ELR (cell line): ENCODE measurements at places on chromosomes 6 and 20.

GRCh38 chr6:160544802-160545201 is 119.3 kb downstream of the LPA start:
- DNase-seq: no peak

GRCh38 chr20:54188132-54188849 is 14.5 kb upstream of the CYP24A1 start:
- DNase-seq: no peak

DNA sequence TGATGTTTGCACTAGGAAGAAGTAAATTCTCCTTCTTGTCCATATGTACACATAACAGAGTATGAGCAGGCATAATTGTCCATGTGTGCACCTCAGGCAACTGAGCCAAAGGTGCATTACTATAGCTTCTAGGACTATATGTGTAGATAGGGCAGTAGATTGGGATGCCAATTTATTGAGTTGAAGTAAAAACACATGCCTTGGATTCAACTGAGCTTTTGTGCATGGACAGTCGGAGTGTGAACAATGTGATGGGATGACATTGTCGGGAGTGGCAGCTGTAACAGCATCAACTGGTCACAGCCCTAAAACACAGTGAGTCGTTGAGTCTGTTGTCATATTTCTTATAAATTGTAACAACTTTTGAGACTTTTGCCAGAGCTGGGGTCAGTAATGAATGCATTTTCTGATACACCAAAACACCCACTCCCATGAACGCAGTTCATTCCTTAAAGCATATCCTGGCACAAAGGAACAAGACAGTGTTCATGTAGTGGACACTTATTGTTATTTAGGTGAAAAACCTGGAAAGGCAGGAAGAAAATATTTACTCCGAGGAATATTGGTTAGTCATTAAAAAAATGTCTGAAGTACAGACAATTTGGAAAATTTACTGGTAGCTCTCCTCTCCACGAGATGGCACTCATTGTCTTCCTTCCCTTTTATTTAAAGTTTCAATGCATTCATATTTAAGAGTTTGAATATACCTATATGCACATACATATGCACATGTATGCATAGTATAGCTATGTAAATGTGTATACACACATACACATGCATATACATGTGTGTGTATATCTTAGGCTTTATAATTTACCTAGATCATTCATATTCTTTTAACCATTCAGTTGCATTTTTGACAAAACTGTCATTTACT is 302.0 kb upstream of the STXBP5 start:
- peak; percentile 61 for DNase-seq

DNA sequence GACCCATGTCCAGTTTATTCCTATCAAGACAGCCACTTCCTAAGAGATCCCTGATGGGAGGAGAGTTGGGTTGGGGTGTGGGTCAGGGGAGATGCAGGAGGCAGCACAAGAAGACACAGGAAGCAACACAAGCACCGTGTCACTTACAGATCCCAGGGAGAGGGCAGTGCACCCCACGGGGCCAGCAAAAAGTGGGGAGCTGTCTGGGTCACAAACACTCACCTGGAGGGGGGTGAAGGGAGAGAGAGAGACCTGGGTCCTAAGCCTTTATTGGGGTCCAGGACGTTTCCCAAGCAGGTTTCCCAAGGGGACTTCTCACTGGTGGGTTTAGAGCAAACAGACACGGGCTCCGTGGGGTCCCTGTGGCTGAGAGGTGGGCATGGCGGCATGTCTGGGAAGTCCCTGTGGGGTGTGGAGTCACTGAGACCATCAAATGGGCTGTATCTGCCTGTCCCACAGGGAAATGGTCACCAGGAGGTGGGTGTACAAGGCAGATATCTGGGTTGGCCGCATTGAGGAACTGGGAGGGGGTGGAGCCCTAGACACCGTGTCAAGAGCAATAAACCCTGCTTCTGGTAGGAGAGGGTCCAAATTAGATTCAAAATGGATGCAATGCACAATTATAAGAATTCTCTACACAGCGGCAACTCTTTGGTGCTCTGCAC is 1.6 kb upstream of the CD93 start:
- no peak for DNase-seq

GRCh38 chr6:167044696-167045095 is 45.5 kb downstream of the CEP43 start:
- DNase-seq: peak; percentile 64

GRCh38 chr20:53191957-53192356 is 219.8 kb downstream of the TSHZ2 start:
- DNase-seq: no peak

GRCh38 chr6:36245572-36246061 is 24.2 kb upstream of the PNPLA1 start:
- no peak for DNase-seq

DNA sequence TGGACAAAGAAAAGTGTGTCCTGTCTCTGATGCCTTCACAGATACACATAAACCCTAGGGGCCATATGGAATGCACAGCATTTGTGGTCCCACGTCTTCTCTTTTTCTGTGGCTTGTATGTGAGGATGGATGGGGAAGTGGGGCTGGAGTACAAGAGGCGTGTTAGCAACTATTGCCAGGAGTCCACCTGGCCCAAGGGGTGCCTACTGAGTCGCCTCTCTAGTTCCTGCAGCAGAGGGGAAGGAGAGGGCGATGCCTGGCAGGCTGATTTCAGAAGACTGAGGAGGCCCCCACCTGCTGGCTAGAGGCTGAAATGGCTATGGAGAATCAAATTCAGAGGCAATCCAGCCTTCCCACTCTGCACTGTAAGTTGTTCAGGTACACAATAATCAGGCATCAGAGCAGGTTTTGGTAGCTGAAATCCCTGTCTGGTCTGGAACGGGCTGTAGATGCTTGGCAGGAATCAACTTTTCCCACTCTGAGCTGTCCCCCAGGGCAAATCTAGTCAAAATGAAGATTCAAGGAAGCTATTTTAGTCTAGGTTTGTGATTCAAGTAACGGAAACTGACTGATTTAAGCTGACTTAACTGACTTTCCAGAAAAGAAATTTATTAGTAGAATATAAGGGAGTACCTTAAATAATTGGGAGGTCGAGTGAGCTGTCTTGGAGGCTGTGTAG is 14.9 kb upstream of the PPARD start:
- peak; percentile 73 for DNase-seq

- peak; percentile 59 for DNase-seq
These were observed 29.9 kb downstream of the ABHD12 start for GRCh38 chr20:25360631-25361286.

- DNase-seq: no peak
These were observed 50.3 kb upstream of the NAA20 start for GRCh38 chr20:19966840-19967239.

DNA sequence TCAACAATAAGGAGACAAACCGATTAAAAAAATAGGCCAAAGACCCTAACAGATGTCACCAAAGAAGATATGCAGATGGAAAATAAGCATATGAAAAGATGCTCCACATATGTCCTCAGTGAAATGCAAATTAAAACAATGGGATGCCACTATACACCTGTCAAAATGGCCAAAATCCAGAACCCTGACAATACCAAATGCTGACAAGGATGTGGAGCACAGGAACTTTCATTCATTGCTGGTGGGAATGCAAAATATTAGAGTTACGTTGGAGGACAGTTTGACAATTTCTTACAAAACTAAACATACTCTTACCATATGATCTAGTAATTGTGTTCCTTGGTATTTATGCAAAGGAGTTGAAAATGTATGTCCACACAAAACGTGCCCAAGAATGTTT is 1.8 kb upstream of the ZNF184 start:
- DNase-seq: no peak

DNA sequence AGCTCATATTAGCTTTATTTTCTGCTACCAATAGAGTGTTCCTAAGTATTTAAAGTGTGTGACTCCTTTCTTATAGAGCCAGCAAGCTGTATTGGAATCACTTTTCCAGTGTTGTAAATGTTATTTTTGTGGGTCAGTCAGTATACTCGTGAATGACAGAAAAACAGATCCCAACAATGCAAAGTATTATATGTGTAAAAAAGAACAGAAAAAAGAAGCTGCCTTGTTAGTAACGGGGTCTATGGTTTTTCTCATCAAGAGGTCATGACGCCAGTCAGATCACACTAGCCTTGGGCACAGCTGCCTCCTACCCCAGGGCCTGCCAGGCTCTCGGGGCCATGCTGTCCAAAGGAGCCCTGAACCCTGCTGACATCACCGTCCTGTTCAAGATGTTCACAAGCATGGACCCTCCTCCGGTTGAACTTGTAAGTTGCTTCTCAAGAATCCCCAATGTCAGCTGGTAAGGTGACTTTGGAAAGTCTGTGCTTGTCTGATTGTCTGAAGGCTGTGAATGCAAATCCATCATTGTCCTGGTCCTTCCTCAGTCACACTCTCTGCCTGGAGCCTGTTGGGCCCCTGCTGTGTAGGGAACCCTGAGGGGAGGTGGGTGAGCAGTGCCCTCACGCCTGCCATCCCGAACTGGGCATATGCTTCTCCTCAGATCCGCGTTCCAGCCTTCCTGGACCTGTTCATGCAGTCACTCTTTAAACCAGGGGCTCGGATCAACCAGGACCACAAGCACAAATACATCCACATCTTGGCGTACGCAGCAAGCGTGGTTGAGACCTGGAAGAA is 9.8 kb downstream of the NELFCD start:
- DNase-seq: no peak

GRCh38 chr6:24930431-24930871 is 5.3 kb downstream of the RIPOR2 start:
- DNase-seq: no peak

DNA sequence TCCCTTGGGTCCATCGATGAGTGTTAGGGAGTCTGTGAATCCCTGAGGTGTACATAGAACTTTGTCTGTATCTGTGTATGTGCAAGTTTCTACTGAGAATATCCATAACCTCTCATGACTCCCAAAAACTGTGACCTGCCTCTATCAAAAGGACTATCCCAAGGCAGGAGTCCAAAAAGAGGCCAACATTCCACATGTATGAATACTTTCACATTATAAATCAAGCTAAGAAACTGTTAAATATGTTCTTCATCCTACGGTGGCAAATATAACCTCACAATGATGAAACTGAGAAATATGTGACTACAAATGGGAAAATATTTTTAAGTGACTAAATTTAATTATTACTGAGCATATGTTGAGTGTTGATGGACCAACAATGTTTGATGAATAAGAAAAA is 16.1 kb upstream of the STX11 start:
- DNase-seq: no peak

- no peak for DNase-seq
These were observed 4.0 kb upstream of the TLDC2 start for GRCh38 chr20:36871640-36872570.

DNA sequence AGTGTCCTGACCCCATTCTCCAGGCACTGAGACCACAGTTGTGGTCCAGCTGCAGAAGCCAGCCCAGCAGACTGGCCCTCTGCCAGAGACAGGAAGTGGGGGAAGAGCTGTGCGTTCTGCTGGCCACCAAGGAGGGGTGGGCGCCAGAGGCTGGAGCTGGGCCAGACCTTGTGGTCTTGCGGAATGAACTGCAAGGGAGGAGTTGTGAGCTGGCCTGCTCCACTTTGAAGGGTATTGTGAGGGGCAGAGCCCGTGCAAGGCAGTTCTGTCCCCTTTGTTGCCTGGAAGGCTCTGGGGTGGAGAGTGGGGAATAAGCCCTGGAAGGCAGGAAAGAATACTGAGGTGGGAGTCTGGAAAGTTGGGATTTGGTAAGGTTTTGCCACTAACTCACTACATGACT is 3.6 kb upstream of the MDFI start:
- no peak for DNase-seq

DNA sequence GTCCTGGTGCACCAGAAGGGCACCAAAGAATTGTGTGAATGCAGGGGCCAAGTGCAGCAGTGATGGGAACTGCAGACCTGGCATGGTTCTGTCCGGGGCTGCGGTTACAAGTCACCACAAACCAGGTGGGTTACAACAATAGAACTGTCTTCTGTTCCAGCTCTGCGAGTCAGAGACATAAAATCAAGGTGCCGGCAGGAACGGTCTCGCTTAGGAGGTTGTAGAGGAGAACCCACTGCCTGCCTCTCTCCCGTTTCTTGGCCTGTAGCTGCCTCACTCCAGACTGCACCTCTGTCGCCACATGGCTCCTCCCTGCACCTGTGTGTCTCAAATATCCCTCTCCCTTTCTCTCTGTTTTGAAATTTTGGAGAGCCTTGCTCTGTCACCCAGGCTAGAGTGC is 143.3 kb downstream of the TAF4 start:
- DNase-seq: no peak

GRCh38 chr6:24397631-24398030 is 5.1 kb upstream of the MRS2 start:
- no peak for DNase-seq

DNA sequence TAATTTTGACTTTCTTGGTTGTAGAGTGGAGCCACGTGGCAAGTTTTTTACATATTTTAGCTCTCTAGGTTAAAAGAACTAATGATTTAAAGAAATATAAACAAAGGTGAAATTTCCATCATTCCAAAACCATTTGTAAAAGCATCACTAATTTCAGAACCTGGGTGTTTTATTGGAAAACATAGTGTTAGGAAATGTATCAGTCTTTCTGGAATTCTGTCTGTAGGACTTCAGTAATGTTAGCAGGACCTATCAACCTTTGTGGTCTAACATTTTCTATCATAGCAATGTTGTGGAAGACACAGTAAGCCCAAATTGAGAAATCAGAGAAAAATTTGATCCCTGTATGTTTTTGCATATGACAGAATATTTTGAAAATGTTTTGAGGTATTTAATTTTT is 28.3 kb downstream of the L3MBTL3 start:
- DNase-seq: peak; percentile 28

GRCh38 chr20:23318347-23318746 is 32.2 kb upstream of the NXT1 start:
- no peak for DNase-seq

DNA sequence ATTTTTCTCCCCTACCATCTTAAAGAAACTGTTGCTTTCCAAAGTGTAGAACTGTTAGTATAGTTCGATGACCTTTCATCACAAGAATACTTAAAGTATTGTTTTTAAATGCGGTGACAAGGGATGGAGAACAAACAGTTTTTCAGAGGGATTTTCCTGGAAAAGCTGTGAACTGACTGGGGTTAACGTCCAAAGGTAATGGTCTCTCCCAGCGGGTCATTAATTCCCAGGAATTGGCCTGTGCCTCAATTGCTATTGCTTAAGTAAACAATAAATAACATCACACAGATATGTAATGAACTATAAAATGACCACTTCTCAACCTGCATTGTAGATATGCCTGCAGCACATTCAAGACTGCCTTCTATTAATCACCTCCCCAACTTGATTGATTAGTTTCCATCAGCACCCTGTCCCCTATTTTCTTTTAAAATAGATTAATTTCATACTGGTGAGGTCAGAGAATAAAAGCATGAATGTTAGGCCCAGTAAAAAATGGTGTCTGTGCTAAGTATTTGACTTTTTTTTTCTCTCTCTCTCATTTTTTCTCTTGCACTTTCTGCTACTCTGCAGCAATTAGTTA is 268.2 kb downstream of the SAMD5 start:
- DNase-seq: no peak

DNA sequence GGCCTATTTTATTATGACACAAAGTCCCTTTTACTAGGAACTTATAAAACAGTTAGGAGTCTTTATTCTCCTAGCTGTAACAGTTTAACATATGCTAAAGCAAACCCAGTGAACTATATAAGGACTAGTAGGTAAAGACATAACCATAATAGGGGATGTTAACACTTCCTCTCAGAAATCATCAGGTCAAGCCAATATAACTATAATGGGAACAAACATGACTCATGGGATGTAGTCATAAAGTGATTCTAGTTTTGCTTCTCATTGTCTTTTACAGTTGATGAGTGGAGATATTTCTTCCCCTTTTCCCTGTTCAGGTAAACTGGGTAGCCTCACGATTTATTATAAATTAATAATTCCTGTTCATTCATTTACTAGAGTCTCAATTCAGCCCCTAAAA is 9.7 kb downstream of the PTCHD4 start:
- DNase-seq: peak; percentile 54
